ENCODE measurements at places on chromosomes 2 and 18.

GRCh38 chr2:11505652-11506610, 27.9 kb upstream of the GREB1 start:
- no peak for DNase-seq

- no peak for DNase-seq
Measured at GRCh38 chr18:43484710-43485109, 207.4 kb upstream of the SYT4 start.

DNA sequence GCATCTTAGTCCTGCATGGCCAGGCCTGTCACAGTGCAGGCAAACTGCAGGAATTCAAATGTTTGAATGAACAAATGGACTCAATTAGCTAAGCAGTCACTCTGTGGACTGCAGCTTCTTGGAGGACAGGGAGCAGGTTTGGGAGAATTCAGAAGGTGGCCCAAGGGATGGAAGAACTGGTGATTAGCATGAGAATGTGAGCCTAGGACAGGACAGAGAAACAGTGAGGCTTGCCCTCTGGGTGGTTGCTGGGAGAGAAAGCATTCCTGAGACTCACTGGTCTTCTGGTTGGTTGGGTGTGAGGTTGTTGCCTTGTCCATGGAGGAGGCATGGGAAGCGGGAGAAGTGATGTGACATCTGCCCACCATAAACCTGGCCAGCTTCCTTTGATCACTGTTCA, 13.7 kb downstream of the IL1RL2 start:
- no peak for DNase-seq

DNA sequence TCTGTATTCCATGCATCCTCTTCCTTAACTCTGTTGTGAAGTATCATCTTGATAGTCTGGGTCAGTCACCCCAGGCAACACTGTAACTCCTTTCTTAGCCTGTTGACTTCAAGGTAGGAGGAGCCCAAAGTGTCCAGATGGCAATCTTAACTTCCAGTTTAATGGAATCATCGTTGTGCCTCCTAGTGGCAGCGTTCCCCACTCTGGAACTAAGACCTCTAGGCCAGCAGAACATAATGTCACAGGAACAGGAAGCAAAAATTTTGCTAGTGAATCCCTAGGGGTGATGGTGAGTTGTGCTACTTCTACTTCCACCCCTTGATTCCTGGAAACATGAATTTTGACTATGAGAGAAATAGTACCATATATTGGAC, 11.7 kb downstream of the SGPP2 start:
- DNase-seq = no peak

- no peak for DNase-seq
Measured at GRCh38 chr2:64383016-64383591, 70.9 kb upstream of the LGALSL start.

DNA sequence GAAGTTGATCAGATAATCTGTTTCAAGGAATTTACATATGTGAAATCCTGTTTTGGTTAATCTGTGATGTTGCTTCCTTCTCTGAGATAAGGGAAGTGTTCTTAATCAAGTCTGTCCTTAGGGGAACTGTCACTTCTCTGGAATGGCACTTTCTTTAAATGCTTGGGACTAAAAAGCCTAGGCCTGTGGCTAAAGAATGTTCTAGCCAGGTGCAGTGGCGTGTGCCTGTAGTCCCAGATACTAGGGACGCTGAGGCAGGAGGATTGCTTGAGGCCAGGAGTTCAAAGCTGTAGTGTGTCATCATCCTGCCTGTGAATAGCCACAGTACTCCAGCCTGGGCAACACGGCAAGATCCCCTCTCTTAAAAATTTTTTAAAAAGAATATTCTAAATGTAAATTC, 217.6 kb upstream of the SIX3 start:
- no peak for DNase-seq

DNA sequence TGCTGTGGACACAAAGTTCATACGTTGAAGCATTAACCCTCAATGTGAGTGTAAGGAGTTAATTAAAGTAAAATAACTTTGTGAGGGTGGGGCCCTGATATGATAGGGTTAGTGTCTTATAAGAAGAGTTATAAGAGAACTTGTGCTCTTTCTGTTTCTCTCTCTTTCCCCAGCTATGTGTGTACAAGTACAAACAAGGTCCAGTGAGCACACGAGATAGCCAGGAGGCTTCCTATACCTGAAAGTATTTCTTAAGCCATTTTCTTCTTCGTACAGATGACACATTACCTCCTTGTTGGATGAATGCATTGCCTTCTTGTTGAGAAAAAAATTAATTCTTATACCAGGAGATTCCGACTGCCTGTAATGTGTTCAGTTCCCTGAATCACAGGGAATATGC, 301.2 kb downstream of the PARD3B start:
- DNase-seq = no peak

DNA sequence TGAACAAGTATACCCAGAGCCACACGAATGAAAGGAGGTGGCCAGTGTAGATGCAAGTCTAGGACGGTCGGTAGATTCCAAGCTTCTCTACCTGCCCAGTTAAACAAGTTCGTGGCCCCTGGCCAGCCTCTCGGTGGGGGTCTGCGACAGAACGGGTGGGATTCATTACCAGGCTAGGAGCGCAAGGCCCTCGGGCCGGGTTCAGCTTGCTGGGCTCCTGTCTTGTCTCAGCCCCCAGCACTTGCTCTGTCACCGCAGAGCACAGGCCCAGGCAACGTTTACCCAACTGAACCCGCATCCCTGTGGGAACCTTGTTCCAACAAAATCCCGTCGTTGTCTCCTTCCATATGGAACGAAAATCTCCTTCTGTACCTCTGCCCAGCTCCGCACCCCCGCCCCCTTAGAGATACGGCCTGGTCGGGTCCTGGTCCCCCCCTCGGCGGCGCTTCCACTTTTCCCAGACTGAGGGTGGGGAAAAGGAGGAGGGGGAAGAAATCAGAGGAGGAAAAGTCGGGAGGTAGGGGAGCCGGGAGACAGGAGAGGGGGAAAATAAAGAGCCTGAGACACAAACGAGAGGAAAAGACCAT, 1.9 kb upstream of the EMX1 start:
- DNase-seq = no peak

DNA sequence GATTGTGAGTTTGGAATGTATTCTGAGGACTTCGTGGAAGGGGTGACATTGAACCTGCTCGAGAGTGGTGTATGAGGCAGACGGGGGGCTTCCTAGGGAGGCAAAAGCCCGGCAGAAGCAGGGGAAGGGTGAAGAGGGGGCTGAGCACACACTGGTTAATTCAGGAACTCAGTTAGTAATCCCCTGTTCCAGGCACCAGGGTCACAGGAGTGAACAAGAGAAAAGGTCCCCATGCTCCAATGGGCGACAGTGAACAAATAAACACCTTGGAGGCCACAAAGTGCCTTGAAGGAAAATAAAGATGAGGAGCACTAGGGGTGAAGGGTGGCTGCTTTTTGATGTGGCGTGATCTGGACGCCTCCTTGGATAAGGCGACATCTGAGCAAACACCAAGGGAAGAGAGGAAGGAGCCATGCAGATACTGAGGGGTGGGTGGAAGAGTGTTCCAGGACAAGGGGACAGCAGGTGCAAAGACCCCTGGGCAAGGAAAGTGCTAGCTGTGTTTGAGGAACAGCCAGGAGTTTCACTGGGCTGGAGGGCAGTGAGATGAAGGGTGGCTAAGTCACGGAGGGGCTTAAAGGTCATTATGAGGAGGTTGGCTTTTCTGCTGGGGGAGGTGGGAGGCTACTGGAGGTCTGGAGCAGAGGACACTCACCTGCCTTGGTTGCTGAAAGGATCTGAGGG, 26.7 kb upstream of the ASB18 start:
- DNase-seq = no peak

GRCh38 chr2:133240491-133241223, 327.6 kb downstream of the NCKAP5 start:
- no peak for DNase-seq

DNA sequence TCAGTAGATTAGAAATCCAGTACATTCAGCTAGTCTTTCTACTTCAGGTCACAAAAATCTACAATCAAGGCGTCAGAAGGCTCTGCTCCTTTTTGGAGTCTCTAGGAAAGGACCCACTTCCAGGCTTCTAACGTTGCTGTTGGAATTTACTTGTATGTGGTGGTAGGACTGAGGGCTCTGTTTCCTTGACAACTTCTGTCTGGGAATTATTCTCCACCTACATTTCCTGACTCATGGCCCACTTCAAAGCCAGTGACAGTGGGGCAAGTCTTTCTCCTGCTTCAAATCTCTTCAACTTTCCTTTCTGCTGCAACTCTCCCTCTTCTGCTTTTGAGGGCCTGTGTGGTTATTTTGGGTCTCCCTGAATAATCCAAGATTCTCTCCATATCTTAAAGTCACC, 10.4 kb upstream of the TMX3 start:
- DNase-seq = no peak

GRCh38 chr18:58100154-58100553, 56.1 kb downstream of the NEDD4L start:
- DNase-seq = no peak

- DNase-seq = no peak
Measured at GRCh38 chr18:74994502-74995418, 214.2 kb downstream of the PTGR3 start.

DNA sequence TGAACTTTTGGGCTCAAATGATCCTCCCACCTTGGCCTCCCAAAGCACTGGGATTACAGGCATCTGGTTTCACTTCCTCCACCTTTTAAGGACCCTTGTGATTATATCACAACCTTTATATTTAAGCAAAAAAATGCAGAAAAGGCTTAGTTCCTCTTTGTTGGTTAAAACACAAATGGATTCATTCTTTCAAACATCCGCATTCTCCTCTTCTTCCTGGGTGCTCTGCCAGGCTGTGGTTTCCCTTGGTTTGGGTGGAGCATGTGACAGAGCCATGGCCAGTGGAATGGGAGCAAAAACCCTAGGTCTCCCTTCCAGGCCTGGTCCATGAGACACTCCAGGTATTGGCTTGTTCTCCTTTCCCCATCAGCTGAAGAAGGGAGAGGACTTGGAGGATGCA, 9.9 kb upstream of the SLC66A3 start:
- no peak for DNase-seq

DNA sequence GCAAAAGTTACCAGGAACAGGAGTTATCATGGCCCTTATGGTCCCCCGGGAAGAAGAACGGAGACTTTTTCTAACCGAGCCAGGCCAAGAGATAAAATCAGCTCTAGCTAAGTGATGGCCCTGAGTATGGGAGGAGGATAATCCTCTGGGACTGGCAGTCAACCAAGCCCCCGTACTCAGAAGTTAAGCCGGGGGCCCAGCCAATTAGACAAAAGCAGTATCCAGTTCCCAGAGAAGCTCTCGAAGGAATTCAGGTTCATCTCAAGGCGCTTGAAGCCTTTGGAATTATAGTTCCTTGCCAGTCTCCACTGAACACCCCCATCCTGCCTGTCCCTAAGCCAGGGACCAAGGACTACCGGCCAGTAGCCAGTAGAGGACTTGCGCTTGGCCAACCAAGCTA, 365.3 kb upstream of the TCF4 start:
- no peak for DNase-seq

GRCh38 chr2:119147776-119148715, 10.5 kb downstream of the C1QL2 start:
- no peak for DNase-seq

DNA sequence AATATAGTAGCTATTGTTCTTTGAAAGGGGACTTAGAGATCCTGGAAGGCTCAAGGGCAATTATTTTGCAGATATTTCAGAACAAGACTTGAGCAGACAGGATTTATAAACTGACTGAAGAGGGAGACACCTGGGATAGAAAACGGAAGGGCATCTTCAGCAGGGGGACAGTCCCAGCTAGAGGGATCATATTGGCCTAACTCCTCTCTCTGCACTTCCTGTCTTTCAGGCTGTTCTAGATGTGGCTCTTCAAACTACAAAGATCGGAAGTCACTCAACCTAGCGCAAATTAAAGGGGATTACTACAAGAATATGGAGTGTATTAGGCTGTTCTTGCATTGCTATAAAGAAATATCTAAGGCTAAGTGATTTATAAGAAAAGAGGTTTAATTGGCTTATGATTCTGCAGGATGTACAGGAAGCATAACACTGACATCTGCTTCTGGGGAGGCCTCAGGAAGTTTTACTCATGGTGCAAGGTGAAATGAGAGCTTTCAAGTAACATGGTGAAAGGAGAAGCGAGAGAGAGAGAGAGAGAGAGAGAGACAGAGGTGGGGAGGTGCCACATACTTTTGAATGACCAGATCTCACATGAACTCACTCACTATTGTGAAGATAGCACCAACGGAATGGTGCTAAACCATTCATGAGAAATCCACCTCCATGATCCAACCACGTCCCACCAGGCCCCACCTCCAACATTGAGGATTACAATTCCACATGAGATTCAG, 5.3 kb upstream of the CTIF start:
- DNase-seq = no peak

DNA sequence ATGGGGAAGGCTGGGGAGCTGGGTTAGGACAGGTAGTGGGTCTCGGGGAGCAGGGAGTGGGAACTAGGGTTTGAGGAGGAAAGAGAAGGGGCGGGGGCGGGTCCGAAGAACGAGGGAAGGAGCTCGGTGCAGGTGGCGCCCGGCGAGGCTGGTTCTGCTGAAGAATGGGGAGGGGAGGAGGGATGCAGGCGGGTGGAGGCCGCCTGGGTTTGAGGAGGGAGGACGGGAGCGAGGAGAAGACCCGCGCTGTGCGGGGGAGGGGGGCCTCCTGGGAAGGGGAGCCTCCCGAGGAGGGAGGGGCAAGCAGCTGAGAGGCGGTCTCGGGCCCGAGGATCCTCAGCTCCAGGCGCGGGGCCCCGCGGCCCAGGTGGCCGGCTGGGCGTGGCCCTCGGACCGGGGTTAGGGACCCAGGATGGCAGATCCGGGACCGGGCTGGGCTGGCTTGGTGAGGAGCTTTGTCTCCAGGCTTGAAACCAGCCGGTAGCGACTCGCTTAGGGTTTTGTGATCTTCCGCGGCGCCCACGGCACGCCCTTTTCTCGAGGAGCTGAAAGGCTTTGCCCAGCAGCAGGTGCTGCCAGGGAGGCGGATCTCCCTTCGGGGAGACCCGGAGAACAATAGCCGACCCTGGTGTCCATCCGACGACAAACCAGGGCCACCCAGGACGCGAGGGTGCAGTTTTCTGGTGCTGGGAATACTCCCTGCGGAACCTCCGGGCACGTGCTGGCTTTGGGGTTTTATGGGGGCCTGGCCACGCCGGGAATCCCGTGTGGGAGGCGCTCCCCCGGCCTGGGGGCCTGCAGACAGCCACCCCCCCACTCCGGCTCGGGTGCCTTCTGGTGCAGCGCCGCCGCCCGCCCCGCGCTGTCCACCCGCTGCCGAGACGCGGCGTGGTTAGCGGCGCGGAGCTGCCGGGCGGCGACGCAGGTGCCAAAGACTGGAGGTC, 1.4 kb downstream of the DPYSL5 start:
- DNase-seq = no peak

GRCh38 chr2:121903037-121903689, 147.7 kb downstream of the TSN start:
- no peak for DNase-seq

- no peak for DNase-seq
Measured at GRCh38 chr18:66558773-66559172, 45.1 kb downstream of the CDH19 start.
